SK-MEL-5 (cell line): ENCODE measurements at places on chromosomes 6 and 20.

GRCh38 chr6:116529466-116530290 is 15.8 kb downstream of the TRAPPC3L start:
- DNase-seq: no peak

DNA sequence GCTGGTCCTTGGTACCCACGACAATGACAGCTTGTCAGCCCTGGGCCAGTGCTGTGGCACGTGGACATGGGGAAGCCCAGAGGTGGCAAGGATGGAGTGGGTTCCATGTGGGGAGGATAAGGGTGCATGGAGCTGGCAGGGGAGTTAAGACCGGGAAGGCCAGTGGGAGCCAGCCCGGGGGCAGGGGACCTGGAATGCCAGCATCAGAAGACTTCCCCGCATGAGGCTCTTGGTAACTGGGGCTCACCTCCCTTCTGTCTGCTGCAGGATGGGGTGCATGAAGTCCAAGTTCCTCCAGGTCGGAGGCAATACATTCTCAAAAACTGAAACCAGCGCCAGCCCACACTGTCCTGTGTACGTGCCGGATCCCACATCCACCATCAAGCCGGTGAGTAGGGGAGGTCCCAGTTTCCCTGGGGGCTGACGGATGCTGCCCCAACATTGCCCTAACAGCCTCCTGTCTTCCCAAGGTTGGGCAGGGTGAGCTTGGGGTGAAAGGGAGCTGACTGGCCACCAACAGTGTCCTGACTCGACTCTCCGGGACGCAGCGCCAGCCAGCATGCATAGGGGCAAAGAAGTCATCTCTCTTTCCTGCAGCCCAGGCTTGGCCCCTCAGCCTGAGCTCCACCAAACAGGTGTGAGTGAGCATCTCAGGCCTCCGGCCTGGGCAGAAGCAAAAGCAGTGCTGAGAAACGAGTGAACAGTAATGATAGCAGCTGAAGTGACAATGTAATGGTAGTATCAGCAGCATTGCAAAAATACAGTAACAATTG is 19.5 kb downstream of the HCK start:
- DNase-seq: no peak

- no peak for DNase-seq
These were observed 182.2 kb downstream of the COL12A1 start for GRCh38 chr6:75023634-75024033.

DNA sequence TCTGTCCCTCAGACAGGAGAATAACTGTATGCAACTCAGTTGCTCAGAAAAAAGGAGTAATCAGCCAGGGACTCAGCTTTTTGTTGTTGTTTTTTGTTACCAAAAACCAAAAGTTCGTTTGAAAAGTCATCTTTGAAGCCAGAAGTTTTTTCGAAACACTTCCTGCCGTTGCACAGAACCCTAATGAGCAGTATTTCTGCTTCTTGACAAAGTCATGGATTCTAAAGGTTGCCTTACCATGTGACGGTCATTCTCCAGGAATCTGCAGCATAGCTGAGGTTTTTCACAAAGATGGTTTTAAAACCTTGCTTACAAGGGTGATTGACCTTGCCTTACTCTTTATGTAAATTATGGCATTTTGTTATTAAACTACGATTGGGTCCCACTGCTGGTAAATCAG is 1.9 kb downstream of the RAB32 start:
- DNase-seq: peak; percentile 61

DNA sequence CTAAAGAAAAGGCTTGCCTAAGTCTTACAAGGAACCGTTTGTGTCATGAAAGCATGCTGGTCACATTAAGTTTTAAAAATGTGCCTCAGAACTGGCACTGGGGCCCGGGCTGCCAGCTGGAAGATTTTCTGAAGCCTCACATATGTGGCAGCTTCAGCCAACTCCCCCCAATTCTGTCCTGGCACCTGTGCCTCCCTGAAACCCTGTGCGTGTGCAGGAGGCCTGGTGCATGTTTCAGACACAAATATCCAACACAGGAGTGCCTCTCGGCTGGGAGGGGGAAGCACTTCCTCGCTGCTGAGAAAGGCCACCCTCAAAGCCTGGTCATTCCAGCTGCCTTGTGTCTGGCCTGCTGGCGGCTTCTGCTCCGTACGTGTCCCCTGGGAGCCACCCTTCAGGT is 188.5 kb upstream of the SNX9 start:
- DNase-seq: no peak
